Cardiac muscle cell (in vitro differentiated cells and primary cell): ENCODE measurements at places on chromosomes 5 and 9. TPM values are rescaled to one million over a fixed set of nuclear protein-coding genes. Genes with fewer than 3 reads are reported as not detected.

The LRRC70 gene
- 0.14 and 0.54 TPM in 2 replicates for total RNA-seq

The ANXA2R gene
- 0.32 and 0.63 TPM in 2 replicates for total RNA-seq

DNA sequence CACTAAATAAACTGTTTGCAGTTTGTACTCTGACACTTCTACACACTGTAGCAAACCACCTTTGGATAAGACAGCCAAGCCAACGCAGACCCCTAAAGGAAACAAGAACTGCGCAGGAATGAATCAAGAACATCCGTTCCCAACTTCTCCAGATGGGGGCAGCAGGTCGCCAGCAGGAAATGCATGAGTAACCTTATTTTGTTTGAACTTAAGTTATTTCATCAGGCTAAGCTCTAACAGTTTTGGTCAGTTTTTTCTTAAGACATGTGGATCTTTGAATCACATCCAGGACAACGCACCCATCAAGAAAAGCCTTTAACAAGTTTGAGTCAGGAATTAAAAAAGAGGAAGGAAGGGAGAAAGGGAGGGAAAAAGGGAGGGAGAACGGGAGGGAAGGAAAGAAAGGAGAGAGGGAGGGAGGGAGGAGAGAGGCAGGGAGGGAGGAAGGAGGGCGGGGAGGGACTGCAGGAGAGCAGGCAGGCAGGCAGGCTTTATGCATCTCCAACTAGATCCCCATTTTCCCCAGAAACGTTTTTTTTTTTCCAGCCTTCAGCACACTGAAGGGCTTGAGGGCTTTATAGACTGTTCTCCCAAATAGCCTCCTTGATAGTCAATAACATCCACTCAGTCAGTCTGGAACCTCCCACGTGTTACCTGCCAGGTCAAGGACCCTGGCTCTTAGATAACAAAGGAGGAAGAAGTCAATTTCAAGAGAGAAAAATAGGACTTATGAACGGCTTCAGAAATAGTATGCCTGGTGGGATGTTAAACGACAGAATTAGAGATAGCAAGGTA is 22.2 kb downstream of the BHMT start:
- H3K27ac ChIP-seq: no peak overlapping the region
- H3K36me3 ChIP-seq: no peaks in the 10 kb centered on the region
- H3K4me1 ChIP-seq: peaks cover 5% of the 10 kb centered on the region
- peak; percentile 77 for DNase-seq
- peak overlapping the region; percentile 6 for H3K4me3 ChIP-seq
- no peaks in the 10 kb centered on the region for H3K27me3 ChIP-seq

DNA sequence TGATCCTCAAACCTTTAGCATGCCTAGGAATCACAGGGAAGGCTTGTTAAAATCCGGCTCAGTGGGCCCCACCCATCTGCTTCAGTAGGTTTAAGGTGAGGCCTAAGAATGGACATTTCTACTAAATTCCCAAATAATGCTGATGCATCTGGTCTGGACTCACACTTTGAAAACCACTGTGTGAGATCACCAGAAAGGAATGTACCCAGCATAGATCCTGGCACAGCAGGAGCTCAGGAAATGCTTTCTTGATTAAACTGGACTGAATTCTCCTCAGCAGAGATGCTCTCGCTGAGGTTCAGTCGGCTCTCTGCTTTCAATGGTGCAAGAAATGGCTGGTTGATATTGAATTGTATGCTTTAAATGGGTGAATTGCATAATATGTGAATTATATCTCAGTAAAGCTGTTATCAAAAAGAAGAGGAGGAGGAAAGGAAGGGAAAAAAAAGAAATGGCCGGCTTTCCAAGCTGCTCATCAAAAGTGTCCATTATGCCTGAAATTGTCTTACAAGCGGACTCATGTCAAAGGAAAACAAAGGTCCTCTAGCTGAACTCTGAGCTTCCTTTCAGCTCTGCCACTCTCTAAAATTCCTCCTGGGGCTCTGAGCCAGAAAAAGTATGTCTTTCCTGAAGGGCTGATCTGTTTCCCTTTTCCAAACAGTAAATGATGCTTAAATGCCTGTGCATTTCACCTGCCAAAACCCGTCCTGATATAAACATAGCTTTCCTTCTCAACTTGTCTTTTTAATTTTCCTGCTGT is 77.6 kb upstream of the SAP30L start:
- no peak overlapping the region for H3K4me3 ChIP-seq
- no peaks in the 10 kb centered on the region for H3K4me1 ChIP-seq
- H3K27me3 ChIP-seq: no peaks in the 10 kb centered on the region

- peaks cover 8% of the 10 kb centered on the region for H3K4me1 ChIP-seq
- H3K27ac ChIP-seq: no peak overlapping the region
- no peaks in the 10 kb centered on the region for H3K27me3 ChIP-seq
- DNase-seq: no peak
- no peak overlapping the region for H3K4me3 ChIP-seq
Measured at GRCh38 chr5:107887166-107887943, 216.6 kb upstream of the EFNA5 start.
